ENCODE measurements at places on chromosomes 3 and 15.

- no peak for DNase-seq
These were observed 51.9 kb upstream of the MUC13 start for GRCh38 chr3:124986192-124987143.

DNA sequence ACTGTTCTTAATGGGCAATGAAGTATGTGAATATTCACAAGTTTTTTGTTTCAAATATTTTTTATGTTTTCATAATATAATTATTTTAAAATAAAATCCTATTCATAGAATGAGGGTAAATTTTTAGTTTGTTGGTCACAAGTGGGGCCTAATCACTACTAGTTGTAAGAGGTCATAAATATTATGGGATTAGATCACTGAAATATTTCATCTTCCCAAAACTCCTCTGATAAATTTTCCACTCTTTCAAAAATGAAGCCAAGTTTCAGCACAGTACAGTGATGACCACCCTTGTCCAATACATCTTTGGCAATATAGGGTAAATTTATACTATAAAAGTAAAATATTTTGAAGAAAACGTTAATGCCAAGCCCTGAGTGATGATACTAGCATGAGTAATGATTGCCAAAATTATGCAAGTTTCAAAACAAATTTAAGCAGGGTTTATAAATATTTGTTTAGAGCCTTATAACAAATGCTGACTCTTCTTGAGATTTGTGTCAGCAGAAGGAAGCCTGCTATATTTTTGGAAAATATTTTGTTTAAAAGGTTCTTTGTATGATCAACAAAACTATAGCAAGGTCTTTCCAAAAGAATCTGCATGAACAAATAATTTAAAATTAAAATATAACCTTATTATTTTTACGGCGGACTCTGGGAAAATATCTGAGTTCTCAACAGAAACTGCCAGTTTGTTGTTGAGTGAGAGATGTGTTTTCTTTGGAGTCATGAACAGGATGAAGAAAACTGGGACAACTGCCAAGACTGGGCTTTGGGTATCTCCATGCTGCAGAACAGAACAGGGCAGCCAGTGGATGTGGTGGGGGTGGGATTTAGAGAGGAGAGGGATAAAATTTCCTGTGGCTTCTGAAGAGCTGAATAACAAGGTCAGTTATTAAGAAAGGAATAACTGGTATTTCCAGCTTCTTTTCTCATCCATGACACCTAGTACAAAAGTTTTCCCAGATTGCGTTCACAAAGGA lies 17.9 kb upstream of the TM4SF1 start:
- DNase-seq: no peak

DNA sequence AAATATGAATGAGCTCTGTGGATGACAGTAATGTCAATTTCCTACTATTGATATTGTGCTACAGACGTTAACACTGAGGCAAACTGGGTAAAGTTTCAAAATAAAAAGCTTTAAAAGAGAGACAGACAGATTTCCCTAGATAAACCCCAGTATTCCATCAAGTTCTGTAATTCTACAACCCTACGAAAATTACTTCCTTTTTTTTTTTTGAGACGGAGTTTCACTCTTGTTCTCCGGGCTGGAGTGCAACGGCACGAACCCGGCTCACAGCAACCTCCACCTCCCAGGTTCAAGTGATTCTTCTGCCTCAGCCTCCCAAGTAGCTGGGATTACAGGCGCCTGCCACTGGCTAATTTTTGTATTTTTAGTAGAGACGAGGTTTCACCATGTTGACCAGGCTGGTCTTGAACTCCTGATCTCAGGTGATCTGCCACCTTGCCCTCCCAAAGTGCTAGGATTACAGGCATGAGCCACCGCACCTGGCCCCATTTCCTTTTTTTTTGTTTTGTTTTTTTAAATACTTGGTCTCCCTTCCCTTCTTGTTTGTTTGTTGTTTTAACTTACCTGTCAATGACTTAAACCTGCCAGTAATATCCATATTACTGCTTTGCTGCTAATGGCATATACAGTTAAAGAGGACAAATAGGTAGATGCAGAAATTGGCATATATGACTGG lies 57.2 kb downstream of the CBLB start:
- no peak for DNase-seq

DNA sequence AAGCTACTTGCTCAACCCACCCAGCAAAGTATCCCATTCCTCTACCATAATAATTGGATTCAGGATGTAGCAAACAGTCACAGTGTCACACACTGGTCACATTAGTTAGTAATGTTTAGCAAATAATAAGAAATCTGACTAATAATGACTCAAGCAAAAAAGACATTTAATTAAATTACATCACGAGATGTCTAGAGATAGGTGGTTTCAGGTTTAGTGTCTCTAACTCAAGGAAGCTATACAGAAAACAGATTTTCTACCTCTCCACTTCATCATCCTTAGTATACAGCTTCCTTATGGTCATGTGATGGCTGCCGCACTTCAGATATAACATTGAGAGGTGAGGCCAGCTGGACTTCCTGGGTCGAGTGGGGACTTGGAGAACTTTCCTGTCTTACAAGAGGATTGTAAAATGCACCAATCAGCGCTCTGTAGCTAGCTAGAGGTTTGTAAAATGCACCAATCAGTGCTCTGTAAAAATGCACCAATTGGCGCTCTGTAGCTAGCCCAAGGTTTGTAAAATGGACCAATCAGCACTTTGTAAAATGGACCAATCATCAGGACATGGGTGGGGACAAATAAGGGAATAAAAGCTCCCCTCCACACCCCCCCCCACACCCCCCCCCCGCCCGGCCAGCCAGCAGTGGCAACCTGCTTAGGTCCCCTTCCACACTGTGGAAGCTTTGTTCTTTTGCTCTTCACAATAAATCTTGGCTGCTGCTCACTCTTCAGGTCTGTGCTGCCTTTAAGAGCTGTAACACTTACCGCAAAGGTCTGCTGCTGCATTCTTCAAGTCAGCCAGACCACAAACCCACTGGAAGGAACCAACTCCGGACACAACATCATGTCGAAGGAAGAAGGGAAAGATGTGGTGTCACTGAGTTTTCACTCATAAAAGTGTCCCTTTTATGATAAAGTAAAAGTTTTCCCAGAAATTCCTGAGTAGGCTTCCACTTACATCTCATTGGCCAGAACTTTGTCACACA lies 24.9 kb upstream of the ARPIN start:
- DNase-seq: no peak

DNA sequence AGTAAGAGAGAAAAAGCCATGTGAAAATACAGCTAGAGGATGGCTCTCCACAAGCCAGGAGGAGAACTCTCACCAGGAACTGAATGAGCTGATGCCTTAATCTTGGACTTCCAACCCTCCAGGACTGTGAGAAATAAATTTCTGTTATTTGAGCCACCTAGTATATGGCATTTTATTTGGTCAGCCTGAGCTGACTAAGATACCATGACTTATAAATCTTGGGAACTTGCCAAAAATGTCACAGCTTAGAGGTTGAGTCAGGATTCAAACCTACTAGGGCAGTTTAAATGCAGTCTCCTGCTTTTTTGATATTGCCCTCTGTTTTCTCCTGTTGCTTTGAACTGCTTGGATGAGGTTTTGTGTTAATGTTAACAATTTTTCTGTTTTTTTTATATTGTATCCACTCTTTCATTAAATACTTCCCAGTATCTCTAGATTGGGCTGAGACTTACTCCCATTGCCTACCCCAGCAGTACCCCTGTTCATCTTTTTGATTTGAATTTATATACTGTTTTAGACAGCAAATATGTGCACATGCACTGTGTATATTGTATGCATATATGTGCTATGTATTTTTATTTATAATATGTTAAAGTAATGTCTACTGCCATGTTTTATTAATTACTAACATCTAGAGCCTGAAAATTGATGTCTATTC lies 1223.2 kb downstream of the OTOL1 start:
- DNase-seq: no peak

GRCh38 chr15:58081456-58081855 lies 15.9 kb upstream of the ALDH1A2 start:
- no peak for DNase-seq

DNA sequence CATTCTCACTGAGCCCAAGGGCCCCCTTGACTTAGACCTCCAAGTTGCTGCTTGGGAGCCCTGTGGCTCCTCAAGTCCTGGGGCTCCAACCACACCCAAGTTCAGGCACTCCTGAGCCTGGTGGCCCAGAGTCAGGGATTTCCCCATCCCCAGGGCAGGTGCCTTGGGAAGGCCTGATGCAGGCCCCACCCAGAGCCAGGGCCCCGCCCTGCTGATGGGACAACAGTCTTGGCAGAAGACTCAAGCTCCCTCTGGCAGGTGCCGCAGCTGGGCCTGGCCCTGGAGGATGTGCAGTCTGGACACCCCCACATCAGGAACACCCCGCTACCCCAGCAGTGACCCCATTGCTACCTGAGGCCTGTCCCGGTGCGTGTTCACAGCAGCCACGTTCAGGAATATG lies 17.7 kb upstream of the SHISA5 start:
- no peak for DNase-seq

DNA sequence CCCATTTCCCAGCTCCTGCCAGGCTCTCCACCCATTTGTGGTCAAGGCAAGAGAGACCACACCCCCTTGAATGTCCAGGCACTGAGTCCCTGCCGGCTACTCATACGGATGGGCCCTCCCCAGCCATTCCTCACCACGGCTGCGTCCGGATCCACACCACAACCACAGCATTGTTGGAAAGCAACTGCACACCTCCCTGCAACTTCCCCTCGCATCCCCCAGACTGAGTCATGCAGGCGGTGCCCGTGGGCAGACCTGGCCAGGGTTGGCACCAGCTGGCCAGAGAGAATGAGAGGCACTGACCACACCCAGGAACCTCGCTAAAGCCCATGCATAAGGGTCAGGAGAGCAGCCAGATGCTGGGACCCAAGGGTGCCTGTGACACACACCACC lies 30.5 kb downstream of the LOXL1 start:
- no peak for DNase-seq

DNA sequence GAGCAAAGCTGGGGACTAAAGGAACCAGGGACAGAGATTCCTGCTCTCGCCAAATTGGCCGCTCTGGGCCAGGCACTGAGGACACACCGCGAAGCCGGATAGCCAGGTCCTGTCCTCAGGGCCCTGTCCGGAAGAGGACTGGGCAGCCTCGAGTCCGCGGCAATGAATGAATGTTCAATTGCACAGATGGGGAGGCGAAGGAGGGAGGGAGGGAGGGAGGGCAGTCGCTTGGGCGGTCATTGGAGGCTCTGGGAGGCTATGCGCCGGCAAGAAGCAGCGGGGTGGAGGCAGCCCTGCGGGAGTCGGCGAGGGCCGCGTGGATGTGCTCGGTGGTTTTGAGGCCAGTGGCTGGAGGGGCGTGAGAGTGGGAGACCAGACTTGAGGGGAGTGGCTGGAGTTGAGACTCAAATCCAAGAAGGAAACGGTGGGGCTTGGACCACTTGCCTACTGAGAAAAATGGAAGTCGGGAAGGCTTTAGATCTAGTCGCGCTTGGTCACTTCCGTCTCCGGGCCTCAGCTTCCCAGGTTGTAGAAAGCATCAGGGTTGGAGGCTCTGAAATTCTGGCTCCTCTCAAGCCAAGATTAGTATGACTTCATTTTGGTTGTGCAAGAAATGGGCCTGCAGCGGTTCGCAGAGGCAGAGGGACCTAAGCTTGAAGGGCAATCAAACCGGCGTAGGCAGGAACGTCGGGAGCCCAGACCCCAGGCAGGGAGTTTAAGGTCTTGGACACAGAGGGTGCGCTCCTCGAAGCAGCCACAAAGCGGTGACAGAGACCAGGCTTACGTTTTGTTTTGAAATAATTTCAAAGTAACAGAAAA lies 21.1 kb upstream of the PLXND1 start:
- peak; percentile 43 for DNase-seq

- no peak for DNase-seq
These were observed 31.0 kb downstream of the MAP2K1 start for GRCh38 chr15:66417736-66418135.

GRCh38 chr3:109362823-109363222 lies 25.5 kb upstream of the DPPA4 start:
- no peak for DNase-seq

- no peak for DNase-seq
These were observed 63.0 kb downstream of the VPS8 start for GRCh38 chr3:184874709-184875644.

GRCh38 chr3:56557831-56558170 lies 826 bp downstream of the CCDC66 start:
- no peak for DNase-seq

- no peak for DNase-seq
These were observed 30.6 kb upstream of the UBE3A start for GRCh38 chr15:25469377-25469776.

DNA sequence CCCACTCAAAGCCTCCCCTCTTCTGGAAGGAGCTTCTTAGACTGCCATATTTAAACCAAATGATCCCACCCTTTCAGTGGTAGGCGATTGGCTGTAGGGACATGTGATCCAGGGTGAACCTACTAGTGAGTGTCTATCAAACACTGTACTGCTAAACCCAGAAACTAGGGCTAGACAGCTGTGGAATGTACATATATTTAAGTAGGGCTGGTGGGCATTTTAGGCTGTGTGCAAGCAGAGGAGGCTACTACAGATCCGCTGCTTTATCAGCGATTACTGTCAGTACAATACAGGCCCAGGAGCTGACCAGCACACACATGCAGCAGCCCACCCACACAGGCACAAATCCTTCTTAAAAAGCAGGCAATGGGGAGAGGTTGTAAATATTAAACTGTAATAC lies 15.4 kb upstream of the LARP6 start:
- DNase-seq: no peak

- DNase-seq: no peak
These were observed 1185.8 kb upstream of the ALCAM start for GRCh38 chr3:104180906-104181305.

GRCh38 chr15:58524247-58524646 lies 92.5 kb downstream of the LIPC start:
- DNase-seq: no peak

DNA sequence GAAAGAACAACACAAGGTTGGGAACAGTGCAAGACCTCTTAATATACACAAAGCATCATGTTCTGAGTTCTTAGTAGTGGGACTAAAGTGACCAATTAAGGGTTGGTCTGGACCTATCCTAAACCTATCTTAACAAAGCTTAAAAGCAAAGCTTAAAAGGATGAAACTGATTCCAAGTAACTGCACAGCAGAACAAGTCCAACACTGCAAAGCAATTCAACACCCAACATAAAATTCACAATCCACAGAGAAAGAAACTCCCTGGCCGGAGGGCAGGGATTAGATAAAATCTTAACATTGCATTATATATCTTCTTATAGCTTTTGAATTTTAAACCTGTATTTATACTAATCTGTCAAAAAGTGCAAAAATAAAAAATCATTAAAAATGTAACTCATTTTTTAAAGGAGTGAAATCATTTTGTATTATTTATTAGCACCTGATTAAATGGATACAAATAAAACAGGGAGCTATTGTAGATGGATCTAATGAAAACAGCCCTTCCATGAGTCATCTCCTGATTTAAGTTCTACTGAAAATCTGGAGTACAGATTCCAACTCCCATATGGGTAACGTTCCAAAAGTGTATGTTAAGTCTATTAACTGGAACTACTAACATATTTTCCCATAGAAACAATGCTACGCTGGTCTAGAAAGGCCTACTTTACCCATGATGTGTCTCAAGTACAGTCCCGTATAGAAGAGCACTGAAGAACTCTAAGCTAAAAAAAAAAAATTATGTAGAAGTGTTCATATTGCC lies 34.9 kb downstream of the PIK3R4 start:
- no peak for DNase-seq
